ENCODE measurements at places on chromosomes 3 and 15.

GRCh38 chr15:41809121-41809520 lies 18.8 kb upstream of the JMJD7 start:
- peak; percentile 31 for DNase-seq

DNA sequence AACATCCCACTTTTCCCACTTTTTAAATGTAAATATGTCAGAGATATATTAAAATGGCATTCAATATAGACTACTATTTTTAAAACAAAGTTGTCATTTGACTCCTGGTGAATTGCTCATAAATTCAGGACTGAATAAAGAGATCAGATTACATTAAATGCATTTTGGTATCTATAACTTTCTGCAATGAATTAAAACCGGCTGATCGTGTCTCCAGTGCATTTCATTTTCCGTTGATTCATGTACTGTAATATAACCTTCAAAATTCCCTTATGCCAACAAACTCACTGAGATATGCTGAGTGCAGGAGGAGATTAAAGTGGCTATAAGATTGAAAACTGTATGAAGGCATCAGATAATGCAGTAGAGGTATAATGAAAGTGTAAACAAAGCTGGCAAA lies 361.1 kb upstream of the CDIN1 start:
- no peak for DNase-seq

GRCh38 chr3:40468018-40468417 lies 8.9 kb upstream of the ZNF619 start:
- no peak for DNase-seq

GRCh38 chr3:123385001-123385401 lies 63.9 kb downstream of the ADCY5 start:
- no peak for DNase-seq

- DNase-seq, result no peak
These were observed 81.7 kb downstream of the WNT5A start for GRCh38 chr3:55405436-55405835.

DNA sequence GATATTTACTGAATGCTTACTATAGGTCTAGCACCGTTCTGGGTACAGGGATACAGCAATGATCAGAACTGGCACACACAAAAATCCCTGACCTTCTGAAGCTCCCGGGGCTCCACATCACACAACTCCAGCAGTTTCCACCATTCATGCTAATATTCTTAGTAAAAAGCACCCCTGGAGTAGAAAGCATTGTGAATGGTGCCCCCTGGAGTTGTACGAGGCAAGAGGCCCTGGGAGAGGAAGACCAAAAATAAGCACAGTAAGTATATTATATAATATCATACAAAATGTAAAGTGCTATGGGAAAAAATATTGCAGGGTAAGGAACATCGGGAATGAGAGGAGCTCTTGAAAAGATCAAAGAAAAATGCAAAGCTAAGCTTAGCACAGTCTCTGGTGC lies 790 bp upstream of the SRGAP3 start:
- DNase-seq, result no peak

GRCh38 chr3:36653095-36653494 lies 111.3 kb downstream of the DCLK3 start:
- no peak for DNase-seq

Measured in GM03348 (cell line).